NCI-H1105 (cell line): ENCODE measurements at places on chromosomes 4 and X.
A peak's percentile ranks its signal among the peaks of the same experiment; 100 is the strongest.

- DNase-seq: no peak
Measured at GRCh38 chrX:148806145-148806870, 305.9 kb downstream of the AFF2 start.

- DNase-seq: peak; percentile 34
Measured at GRCh38 chr4:105894660-105895582, at the start of gene NPNT. NPNT (plus strand) TSS chr4:105895471; CDS start chr4:105895653, 182 bp downstream.

DNA sequence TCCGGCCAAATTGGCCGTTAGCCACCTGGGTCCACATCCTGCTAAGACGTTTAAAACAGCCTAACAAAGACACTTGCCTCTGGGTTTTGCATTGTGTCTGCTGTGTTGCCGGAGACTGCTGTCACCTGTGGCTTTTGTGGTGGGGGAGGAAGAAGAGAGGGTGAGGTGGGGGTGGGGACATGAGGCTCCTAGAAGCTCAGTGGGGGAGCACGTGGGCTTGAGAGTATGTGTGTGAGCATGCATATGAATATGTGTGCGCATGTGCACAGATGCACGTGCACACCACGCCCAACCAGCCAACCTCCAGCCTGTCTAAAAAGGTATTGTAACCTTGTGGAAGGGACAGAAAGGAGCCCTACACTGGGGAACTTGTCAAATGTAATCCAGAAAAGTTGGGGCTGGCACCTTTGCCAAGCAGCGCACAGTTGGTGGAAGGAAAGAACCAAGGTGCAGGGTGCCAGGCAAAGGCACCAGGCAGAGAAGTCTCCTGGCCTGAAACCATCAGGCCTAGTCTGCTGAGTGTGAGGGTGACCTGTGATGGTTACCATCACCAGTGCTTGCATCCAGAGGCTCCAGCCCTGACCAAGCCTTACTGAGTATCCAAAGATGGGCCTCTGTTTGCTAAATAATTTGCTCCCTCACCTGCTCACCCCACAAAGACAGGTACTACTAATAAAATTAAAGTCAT is 10.1 kb upstream of the SASH3 start:
- DNase-seq: no peak

GRCh38 chr4:38856524-38857337 is at the start of gene TLR6:
TLR6 (minus strand) TSS chr4:38856817; CDS start chr4:38829473, 27,344 bp downstream.
- DNase-seq: peak; percentile 1

- DNase-seq: no peak
Measured at GRCh38 chr4:163017135-163017534, 149.6 kb downstream of the NAF1 start.

GRCh38 chrX:85089321-85089840 is 85.7 kb downstream of the APOOL start:
- no peak for DNase-seq

GRCh38 chr4:12472087-12472486 is 1012.1 kb downstream of the RAB28 start:
- no peak for DNase-seq

- no peak for DNase-seq
Measured at GRCh38 chrX:23118163-23118562, 118.4 kb downstream of the DDX53 start.

- DNase-seq: no peak
Measured at GRCh38 chr4:76696109-76696508, 201.8 kb downstream of the SOWAHB start.

DNA sequence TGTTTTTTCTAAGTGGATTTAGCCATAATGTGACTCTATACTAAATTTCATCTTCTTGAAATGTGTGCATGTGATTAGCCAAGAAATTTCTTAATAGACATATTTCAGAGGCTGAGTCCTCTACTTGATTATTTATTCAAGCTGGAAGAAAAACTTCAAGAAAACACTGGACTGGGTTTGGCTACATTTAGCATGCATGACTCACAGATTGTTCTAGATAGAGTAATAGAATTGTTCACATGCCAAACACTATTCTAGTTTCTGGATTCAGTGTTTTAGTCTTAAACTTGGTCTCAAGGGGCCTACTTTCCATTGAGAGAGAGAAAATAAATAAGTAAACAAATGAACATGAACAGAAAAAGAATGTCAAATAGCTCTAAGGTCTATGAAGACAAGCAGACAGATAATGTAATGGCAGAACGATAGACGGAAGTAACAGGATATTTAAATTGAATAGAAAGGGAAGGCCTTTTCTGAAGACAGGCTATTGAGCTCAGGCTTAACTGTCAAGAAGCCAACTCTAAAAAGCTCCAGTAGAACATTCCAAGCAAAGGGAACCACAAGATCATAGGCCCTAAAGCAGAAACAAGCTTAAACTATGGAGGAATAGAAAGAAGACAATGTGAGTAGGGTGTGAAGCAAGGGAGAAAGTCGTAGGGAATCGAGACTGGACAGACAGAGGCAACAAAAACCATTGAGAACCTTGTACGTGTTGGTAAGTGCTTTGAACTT is 104.6 kb downstream of the TMEM144 start:
- no peak for DNase-seq

- DNase-seq: no peak
Measured at GRCh38 chr4:17322514-17322913, 189.4 kb downstream of the QDPR start.

DNA sequence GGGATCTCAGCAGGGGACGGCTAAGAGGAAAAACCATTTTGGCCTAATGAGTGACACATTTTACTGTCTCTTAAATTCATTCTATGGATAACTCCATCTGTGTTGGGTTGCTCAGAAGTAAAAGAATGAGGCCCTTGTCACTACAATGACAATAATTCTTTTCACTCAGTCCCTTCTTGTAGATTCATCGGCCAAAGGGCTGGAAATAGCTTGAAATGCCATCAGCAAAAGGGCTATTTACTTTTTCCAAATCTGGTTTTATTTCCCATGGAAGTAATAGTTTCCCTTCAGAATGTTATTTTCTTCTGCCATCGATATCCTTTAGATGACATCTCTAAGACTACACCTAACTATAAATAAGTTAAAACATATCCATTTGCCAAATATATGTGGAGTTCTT is 7.4 kb downstream of the MEPE start:
- DNase-seq: no peak

- DNase-seq: peak; percentile 9
Measured at GRCh38 chr4:77203380-77204197, 46.6 kb downstream of the CCNG2 start.

DNA sequence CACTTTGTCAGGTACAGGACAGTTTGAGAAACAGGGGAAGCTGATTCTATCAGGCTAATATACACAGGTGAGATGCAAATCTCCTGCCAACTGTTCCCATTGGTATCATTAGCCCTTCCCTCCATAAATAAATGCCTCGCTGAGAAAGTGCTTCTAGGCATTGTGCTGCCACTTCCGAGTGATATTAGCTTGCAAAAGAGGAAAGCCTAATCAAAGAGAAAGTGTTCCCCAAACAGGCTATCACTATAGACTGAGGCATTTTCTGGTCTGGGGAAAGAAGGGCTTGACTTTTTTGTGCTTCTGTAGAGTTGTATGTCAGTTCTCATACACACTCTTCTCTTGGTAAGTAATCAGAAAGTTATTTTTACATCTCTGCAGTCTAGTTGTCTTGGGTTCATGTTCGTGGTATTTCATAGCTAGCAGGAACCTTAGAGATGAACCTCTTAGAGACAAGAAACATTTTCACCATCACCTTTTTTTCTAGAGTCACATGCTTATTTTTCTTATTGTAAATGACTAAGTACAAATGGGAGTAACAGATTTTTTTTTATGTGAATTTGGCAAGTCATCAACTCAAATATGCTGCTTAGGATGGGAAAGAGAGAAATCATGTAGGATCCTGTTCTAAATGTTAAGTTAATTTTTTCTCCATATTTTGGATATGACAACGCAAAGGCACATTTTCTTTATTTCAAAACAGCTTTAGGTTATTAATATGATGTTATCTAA is 1009.8 kb downstream of the ADGRL3 start:
- DNase-seq: peak; percentile 38

GRCh38 chrX:17024886-17025285 is 78.4 kb downstream of the REPS2 start:
- no peak for DNase-seq

DNA sequence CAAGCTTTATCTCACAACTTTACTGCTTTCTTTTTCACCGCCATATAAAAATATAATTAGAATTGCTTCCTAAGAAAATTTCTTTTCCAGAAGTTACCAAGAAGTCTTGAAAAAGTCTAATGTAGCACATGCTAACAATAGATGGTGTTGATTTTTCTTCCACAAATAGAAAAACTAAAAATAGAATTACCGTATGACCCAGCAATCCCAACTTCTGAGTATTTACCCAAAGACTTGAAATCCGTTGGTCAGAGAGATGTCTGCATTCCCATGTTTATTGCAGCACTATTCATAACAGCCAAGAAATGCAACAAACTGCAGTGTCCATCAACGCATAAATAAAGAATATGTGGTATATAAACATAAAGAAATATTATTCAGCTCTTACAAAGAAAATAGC is 17.8 kb upstream of the EDNRA start:
- DNase-seq: no peak

- no peak for DNase-seq
Measured at GRCh38 chr4:47010912-47011446, 17.6 kb upstream of the GABRA4 start.

DNA sequence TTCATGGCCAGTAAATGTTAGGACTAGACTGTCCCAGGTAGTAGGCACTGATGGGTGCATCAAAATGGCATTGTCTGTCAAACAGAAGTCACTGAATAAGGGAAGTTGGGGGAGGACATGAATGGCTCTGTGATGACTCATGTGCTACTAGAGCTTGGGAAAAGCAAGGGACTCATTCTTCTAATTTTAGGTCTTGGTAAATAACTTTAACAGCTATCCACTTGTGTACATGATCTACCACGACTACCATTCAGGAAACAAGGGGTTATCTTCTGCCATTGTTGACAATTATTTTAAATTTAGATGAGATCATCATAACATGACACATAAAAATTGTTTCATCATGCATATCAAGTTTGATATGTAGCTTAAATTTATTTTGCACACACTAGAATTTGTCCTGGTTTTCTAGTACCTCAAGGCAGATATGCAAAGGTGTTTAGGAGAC is 6.3 kb downstream of the AREG start:
- DNase-seq: no peak

GRCh38 chrX:19514791-19515614 is at the start of gene MAP3K15:
MAP3K15 (minus strand) TSS chrX:19515508; CDS start chrX:19515261, 247 bp downstream.
- no peak for DNase-seq

DNA sequence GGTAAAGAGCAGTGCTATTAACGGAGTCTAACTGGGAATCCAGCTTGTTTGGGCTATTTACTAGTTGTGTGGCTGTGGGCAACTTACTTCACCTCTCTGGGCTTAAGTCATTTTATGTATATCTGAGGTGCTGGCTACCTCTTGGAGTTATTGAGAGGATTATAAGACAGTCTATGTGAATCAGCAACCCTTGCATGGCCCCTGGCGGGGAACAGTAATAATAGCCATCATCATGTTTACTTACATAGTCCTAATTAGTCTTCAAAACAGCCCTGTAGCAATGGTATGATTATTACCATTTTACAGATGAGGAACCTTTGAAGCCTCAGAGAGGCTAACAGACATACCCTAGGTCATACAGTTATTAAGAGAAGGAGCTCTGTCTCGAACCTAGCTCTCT is 1.5 kb downstream of the HPRT1 start:
- no peak for DNase-seq

DNA sequence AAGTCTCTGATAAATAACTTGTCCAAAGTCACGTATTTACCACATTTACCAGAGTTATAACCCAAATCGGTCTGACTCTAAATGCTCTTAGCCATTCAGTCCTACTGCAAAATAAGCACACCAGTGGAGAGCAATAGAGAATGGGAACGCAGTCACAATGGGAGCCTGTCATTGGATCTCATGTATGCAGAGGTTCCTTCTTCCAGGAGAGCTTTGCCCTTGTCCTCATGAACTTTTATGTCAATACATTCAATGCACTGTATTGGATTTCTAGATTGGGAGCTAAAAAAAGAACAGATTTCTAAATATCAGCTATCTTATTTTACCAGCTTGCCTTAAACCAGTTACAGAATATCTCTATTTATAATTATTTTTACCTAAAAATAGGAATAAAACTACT is 149.1 kb upstream of the CXXC4 start:
- no peak for DNase-seq

- no peak for DNase-seq
Measured at GRCh38 chr4:173230062-173230461, 61.5 kb downstream of the GALNT7 start.

DNA sequence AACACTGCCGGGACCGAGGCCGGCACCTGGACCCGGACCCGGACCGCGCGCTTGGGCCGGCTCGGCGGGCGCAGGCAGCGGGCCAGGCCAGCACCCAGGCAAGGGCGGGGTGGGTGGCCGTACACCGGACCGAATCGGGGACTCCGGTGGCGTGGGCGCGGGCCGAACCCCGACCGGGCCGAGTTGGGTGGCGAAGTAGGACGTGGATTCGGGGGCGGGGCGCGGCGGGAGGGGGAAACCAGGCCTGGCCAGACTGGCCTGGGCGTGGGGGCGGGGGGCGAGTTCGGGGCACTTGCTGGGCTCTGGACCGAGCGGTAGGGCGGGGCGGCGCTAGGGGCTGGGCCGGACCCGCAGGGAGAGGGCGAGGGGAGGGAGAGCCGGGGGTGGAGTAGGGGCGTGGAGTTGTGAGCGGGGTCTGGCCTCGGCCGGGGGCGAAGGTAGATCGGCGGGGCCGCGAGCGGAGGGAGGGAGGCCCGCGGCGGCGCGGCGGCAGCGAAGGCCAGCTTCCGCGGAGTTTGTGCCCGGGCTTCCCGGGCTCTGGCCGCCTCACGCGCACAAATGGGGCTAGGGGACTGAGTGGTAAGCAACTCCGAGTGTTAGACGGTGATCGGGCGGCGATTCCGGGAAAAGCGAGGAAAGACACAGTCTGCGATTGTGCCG is 1.8 kb upstream of the BCORL1 start:
- no peak for DNase-seq

DNA sequence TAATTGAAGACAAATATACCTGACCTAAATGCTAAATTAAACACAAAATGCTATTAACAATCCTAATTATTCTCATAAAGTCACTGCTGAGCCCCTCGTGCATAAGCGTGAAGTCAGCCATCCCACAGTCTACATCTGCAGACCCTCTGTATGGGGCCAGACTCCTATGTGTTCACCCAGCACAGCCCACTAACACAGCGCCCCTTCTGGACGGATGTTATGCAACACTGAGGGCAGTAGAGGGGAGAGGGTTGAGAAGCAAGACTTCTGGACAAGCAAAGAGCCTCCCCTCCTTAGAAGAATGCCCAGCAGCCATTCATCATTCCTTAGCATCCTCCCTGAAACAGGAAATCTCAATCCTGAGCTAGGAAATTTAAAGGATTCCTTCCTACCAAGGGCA is 7.9 kb downstream of the TRPC3 start:
- DNase-seq: no peak

- DNase-seq: no peak
Measured at GRCh38 chr4:140986045-140986444, 147.2 kb downstream of the RNF150 start.

DNA sequence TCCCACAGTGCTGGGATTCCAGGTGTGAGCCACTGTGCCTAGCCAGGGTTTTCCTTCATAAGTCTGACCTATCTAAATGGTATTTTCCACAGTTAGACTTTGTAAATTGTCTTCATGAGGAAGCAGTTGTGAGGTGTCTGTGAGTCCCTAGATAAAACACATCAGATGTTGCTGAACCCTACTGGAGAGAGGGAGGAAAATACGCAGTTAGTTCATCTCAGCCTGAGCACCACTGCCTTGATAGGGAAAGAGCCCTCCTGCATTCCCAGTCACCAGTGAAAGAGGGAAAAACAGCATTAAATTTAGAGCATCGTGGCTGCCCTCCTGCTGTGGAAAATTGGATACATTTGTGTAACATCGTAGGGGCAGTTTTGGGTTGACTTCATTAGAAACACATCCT is 31.7 kb upstream of the CLDN34 start:
- no peak for DNase-seq
